ENCODE measurements at places on chromosomes 11 and 22.
A peak's percentile ranks its signal among the peaks of the same experiment; 100 is the strongest.

DNA sequence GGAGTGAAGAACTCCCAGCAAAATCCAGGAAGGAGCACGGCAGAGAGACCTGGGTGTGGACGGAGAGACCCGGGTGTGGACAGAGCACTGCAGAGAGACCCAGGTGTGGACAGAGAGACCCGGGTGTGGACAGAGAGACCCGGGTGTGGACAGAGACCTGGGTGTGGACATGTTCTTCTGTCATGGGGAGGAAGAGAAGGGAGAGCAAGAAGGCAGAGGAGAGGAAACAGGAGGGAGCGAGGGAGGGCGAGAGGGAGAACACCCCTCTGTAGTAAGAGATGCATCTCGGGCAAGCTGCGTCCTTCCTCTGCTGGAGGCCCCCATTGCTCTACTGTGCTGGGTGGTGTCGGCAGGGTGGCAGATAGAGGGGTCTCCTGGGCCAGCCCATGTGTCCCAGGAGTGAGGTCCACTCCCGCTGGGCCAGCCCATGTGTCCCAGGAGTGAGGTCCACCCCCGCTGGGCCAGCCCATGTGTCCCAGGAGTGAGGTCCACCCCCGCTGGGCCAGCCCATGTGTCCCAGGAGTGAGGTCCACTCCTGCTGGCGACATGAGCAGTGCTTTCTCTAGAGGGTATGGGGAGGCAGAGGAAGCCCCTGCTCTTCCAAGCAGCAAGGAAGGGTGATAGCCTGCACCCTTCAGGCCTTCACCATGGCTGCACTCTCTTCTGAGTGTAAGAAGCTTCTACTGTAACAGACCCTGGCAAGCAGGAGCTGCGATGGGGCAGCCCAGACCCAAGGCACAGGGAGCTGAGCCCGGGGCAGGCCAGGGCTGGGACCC lies 934.2 kb downstream of the BRD1 start:
- DNase-seq: no peak

DNA sequence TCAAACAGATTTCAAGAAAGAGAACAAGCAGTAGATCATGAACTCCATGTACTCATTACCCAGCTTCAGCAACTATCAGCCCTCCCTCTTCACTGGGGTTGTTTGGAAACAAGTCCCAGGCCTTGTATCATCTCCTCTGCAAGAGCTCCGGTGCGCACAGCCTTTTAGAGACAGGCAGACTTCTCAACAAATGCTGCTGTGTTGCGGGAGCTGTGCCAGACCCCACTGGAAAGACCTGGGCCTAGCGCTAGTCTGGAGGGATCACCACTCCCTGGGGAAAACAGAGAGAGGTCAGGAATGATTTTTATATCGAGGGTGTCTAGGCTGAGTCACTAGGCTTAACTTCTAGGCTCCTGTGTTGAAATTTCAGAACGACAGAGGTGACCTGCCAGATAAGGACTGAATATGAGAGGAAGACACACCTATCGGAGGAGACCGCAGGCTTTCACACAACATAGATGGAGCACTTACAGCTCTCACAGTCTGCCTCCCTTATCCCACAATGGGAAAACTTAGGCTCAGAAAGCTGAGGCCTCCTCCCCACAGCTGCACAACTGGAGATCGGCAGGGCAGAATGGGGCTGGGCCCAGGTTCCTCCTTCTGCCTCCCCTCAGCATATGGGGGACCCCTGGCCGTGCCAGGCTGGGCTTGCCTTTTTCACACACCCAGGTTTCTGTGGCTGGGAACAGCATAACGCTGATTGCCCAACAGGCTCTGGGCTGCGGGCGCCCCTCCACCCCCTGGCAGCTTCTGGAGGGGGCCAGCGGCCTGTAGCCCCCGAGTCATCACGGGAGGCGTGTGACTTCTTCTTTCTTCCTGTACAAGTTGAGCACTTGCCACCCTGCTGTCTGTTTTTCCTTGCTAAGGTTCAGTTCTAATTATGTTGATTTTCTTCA lies 86.0 kb downstream of the PKNOX2 start:
- DNase-seq: no peak

DNA sequence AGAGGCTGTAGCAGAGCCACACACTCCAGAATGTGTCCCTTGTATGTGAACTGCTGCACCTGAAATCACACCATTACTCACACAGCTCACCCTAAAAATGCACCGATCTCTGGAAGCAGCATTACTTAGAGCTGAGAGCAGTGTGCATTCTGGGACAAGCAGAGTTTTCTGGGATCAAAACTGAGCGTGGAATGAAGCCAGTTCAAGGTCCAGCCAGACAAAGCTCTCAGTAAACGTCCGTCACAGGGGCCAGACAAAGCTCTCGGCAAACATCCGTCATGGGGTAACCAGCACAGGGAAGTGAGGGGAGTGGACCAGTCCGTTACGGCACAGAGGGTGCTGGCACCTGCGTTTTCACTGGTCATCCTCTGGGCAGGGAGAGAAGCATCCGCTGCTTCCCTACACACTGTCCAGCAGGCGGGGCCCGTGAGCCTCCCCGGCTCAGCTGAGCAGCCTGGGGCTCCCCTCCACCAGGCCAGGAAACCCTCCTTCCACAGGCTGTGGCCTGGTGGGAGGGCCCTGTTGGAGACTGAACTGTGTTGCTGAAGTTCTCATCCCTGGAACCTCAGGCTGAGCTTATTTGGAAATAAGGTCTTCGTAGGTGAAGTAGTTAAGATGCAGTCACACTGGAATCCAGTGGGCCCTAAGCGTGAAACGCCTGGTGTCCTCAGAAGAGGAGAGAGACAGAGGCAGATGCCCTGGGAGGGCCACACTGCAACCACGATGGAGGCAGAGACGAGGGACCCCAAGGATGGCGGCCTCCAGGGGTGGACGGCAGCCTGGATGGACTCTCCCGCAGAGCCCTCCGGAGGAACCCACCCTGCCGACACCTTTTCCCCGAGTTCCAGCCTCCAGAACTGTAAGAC lies 883.9 kb downstream of the BRD1 start:
- DNase-seq: peak; percentile 64

- DNase-seq: no peak
These were observed 8.6 kb upstream of the CD3E start for GRCh38 chr11:118295815-118296454.

DNA sequence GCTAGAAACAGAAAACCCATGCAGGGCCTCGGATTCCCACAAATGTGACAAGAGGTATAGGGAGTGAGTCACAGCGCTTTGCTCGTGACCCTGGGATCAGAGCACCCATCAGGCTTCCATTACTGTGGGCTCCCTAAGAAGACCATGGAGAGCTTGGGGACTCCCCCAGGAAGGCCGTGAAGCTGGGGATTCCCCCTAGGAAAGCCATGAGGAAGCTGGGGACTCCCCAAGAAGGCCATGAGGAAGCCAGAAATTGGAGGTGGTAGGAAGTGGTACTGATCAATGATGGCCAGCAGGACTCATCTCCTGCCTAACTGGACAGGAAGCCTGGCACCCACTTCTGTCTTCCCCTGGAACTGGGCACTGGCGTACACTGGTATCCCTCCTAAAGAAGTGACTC lies 10.1 kb upstream of the DCPS start:
- no peak for DNase-seq

DNA sequence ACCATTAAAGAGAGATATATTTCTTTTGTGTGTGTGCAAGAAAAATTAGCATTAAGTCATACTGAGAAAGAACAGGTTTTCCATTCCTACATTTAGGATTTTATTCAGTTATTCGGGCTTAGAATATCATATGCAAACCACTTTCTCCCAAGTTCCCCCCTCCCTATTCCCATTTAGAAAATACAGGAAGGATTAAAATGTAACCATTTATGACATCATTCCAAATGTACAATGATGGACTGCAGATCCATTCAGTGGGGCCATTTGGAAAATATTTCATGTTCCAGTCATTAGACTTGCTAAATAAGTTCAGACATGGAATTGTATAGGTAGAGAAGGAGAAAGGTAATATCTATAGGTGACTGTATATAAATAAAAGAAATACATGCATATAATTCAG lies 228.6 kb upstream of the MPPED2 start:
- no peak for DNase-seq

- DNase-seq: no peak
These were observed 80.6 kb upstream of the SYT13 start for GRCh38 chr11:45366619-45367190.

DNA sequence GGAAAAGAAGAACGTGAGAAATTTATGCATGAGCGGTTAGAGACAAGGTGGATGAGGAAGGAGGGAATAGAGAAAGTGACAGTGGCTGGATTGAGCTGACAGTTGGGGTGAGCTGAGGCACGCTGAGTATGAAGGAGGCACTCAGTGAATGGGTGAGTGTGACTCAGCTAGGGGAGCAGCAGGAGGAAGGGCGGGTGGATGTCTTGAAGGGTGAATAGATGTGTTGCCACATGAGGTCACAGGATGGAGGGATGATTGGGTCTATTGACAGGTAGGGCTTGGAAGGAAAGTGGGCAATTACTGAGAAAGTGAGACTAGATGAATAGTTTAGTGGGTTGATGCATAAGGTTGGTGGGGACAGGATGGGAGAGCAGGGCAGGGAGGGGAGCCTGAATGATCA lies 8.0 kb downstream of the IFITM10 start:
- no peak for DNase-seq

DNA sequence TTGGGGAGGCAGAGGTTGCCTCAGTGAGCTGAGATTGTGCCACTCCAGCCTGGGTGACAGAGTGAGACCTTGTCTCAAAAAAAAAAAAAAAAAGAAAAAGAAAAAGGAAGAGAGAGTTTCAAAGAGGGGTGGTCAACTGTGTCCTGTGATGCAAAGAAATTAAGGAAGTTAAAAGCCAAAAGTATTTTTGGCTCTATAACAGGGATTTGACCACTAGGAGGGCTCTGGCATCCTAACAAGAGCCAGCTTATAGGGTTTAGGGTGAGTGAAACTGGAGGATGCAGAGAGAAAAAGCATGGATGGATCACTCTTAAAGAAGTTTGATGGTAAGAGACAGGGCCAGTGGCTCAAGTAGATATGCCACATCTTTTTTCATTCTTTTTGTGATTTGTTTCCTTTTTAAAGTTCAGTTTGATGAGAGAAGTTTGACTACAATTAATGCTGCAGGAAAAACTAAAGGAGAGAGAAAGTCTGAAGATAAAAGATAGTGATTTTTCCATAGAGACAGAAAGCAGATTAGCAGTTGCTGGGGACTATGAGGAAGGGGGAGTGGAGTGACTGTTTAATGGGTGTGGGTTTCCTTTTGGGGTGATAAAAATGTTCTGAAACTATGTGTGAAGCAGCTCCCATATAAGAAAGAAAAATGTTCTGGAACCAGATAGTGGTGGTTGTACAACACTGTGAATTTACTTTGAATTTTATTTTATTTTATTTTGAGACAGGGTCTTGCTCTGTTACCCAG lies 11.1 kb upstream of the MICAL2 start:
- DNase-seq: no peak

- no peak for DNase-seq
These were observed 2.4 kb downstream of the TRIM44 start for GRCh38 chr11:35664977-35665441.

DNA sequence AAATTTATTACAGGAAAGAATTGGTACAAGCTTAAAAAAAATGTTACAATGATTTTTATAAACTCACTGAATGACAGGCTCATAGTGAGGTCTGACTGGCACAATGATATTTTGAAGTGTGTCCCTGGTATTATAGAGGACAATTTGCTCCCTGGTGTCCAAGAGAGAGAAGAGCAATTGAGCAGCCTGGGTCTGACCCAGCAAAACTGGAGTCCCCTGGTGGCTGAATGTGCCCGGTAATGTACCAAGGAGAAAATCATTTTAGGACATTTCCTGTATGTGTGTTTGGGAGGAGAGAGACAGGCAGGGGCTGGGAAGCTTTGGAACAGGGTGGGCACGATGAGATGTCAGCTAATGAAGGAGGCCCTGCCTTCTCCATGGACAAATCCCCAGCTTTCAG lies 125.3 kb downstream of the APOL5 start:
- no peak for DNase-seq

- DNase-seq: no peak
These were observed 54.1 kb upstream of the BDNF start for GRCh38 chr11:27754035-27755017.

DNA sequence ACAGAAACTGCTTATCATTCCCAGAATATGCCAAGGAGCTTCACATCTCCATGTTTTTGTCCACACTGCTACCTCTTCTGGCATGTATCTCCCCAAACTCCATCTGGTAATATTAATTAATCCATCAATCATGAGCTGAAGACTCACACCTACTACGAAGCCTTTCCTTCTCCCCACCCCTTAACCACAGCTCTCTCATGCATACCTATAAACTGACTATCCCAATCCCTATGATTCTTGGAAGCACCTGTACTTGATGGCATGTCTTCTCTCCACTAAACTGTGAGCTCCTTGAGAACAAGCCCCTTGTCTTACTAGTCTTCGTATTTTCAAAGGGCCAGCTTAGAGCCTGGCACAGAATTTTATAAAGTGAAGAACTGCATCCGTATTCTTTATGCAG lies 47.3 kb downstream of the RELT start:
- no peak for DNase-seq

DNA sequence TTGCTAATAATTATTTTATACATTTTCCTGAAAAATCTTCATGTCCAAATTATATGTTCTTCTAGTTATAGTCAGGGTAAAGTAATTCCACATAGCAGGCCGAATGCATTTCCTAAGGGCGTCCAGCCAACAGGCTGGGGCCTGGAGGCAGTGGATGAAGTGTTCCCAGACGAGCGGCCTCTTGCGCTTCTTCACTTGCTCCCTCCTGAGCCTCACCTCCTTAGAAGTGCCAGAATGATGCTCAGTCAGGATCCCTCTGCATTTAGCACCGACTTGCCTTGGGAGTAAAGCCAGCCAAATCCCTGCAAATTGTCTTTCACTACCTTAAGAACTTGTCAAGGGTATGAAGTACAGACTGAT lies 1.5 kb downstream of the OLFML1 start:
- no peak for DNase-seq

DNA sequence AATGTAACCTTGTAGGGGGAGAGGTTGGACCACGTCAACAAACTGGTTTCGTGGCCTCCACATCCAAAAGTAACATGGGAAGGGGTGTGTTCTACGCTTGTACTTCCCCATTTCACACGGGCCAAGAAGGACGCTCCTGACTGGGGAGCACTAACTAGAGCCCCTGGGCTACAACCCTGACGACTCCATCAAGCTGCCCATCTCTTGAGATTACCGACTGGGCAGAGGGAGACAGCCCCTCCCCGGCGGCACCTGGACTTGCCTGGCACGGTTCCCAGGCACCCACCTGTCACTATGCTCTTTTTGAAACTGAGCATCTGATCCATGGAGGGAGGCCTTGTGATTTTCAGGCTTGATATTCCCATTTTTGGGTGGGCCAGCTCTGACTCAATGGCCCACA lies 68.5 kb downstream of the SHANK2 start:
- DNase-seq: no peak

- no peak for DNase-seq
These were observed 20.6 kb downstream of the CLMP start for GRCh38 chr11:123174196-123175183.

DNA sequence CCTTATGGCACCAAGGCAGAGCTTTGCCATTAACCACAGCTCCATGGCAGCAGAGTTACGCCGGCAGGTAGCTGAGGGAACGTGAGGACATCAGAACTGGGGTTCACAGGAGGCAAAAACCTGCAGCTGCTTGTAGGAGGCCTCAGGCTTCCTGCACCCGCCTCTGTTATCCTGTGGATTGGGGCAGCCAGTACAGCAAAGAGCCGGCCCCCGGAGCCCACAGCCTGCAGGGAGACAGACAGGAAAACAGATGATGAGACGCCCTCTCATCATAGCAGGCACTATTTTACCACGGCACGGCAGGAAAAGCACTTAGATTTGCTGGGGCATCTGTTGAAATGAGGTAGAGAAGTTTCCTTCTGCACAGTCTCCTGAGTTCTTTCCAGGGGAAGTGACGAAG lies 870.3 kb downstream of the TBC1D22A start:
- no peak for DNase-seq

GRCh38 chr11:66868082-66868725 lies 11.3 kb downstream of the LRFN4 start:
- no peak for DNase-seq

GRCh38 chr22:27684901-27685300 lies 116.7 kb downstream of the MN1 start:
- DNase-seq: no peak

Data from coronary artery (tissue), 2 donors.